Epithelial cell of prostate (primary cell): ENCODE measurements at places on chromosomes 16 and 17.
A peak's percentile ranks its signal among the peaks of the same experiment; 100 is the strongest.

- DNase-seq, result peak; percentile 45
Observed at GRCh38 chr17:3935825-3936355, 19.6 kb upstream of the P2RX1 start.

GRCh38 chr17:2952174-2952845 lies 111.1 kb downstream of the OR1D5 start:
- DNase-seq, result no peak

DNA sequence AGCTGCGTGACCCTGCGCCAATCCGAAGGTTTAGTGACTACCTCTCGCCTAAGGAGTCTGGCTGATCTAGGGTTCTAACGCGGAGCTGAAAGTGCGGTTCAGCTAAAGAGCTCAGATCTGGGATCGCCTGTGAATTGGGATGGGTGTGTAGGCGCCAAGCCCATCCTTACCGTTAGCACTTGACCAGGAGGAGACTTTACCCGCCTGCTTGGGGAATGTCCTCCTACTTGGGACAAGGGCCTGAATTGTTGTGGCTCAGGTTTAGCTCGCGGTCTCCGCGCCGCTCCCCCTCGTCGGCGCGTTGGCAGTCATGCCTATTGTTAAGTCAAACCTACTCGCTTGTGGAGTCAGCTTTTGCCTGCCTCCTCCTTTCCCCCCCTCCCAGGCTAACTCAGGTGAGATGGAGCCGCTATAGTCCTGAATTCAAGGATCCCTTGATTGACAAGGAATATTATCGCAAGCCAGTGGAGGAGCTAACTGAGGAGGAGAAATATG lies 480 bp downstream of the MRPS7 start:
- DNase-seq, result no peak

DNA sequence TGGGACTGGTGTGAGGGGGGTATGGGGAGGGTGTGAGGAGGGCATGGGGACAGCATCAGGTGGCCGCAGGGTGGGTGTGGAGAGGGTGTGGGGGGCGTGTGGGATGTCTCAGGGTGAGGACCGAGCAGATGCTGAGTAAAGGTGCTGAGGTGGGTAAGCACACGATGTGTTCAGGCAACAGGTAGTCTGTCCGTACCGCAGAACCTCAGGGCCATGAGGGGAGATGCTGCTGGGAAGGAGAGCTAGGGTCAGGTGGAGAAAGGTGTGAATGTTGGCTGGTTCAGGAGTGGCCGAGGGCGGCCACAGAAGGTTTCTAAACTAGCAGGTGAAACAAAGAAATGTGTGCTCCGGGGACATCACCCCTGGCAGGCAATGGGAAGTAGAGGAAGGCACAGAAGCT lies 80.0 kb upstream of the CDH5 start:
- no peak for DNase-seq

DNA sequence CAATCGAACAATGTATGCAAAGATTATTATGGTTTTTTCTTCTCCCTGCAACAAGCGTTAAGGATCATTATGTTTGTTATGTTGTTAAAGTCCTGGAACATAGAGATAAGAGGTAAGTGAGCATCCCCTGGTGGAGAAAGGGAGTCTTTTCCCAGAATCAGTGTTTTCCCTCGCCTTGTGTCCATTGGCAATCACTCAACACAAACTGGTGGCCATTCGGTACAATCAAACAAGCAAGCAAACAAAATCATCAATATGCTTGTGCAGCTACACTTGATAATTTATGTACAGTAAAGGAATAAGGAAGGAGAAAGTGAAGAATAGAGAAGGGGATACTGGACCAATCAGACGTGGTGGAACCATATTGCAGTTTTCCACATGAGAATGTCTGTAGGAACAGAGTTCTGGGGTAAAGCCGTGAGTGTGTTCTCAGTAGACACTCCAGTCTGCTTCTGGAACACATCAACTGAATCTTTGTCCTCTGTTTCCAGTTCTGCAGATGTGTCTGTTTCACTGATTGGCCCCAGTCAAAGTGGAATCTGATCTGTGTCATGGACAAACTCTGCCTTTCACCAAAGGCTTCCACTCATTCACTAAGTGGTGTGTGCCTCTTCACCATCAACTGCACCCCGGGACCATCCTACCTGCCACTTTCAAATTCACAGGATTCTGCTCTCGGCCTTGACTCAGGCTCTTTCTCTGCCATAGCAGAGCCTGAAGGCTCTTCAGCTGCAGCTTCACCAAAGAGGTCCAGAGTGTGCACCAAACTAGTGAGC lies 169.5 kb downstream of the AHSP start:
- DNase-seq, result no peak

GRCh38 chr16:16124438-16124837 lies 98.9 kb downstream of the ABCC6 start:
- DNase-seq, result no peak

DNA sequence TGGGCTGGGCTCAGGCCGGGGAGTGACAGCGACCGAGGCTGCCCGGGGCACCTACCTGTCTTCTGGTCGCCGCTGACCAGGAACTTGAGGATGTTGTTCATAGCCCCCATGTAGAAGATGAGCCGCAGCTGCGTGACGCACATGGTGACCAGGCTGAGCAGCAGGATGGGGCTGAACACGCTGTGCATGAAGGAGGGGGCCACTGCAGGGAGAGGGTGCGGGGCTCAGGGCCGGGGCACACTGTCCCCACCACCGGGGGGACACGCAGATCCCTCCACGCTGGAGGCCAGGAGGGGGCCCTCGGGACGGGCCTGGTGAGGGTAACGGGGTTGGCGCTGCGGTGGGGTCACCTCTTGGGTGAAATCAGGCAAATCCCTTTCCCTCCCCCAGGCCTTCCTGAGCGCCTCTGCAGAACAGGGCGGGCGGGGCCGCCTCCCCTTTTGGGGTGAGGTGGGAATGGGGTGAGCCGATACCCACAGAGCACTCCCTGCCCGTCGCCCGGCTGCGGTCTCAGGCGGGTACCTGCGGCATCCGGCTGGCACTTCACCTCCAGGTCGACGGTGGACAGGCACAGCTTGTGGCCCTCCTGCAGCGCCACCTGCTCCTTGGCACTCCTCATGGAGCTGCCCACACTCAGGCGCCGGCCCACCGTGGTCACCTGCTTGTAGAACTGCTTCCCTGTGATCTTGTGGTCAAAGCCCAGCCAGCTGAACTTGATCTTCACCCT lies 28.3 kb upstream of the PITPNA start:
- DNase-seq, result no peak

DNA sequence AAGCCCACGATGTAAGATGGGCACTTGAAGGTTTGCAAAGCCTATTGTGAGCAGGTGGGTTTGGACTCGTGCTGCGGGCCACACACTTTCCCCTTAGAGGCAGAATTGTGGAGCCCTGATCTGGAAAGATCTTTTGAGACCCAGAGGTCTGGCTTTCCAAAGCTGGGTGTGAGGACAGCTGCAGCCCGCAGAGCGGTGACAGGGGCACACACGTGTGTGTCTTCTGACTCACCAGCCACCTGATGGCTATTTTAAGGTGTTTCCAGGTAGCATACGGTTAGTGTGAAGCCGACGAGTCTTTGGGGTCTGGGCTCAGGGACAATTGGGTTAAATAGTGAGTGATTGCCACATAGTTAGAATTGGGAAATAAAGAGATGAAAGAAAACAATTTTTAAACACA lies 108.9 kb upstream of the GSE1 start:
- no peak for DNase-seq

GRCh38 chr17:19753661-19754463 lies 5.8 kb upstream of the ALDH3A1 start:
- no peak for DNase-seq

DNA sequence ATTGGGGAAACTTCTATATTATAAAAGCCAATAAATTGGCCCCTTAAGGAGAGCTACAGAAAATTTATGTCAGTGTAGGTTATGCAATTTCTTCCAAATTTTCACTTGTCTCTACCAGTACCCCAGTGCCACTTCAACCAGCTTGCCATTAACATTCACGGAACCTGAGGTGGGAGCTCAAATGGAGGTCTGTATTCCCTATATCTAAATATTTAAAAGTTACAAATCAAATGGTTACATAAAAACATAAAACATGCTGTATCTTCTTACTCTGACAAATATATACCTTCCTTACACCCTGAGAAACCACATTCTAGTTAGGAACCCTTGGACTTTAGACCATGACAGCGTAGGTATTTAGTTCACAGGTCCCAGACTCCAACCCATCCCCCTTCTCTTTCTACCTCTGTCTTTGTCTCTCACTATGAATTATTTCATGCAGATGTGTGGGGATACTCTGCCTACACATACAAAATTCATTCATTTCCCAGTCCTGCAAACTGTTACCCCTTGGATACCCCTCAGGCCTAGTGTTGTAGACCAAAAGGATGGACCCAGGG lies 127.8 kb upstream of the PMFBP1 start:
- DNase-seq, result no peak

GRCh38 chr17:73643852-73644144 lies 447 bp downstream of the SDK2 start:
- DNase-seq, result no peak

GRCh38 chr17:63116967-63117830 lies 151.2 kb downstream of the TANC2 start:
- peak; percentile 66 for DNase-seq

GRCh38 chr17:13626703-13627102 lies 25.0 kb upstream of the HS3ST3A1 start:
- peak; percentile 12 for DNase-seq

- DNase-seq, result no peak
Observed at GRCh38 chr17:21039839-21040575, 2.8 kb downstream of the USP22 start.

DNA sequence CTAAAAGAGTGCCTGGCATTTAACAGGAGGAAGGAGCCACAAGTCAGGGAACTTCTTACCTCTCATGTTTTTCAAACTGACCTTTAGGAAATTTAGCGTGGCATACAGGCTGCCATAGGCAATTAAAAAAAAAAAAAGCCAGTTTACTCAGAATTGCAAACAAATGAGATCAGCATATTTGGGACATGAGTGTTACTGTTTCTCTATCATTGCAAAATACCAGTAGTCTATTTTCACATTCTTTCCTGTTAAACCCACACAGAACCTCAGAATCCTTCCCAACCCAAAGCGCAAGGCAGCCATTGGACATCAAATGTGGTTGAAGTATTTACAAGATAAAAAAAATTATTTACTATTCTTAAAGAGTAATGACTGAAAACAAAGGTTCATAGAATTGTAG lies 366.4 kb upstream of the DYNLRB2 start:
- no peak for DNase-seq

DNA sequence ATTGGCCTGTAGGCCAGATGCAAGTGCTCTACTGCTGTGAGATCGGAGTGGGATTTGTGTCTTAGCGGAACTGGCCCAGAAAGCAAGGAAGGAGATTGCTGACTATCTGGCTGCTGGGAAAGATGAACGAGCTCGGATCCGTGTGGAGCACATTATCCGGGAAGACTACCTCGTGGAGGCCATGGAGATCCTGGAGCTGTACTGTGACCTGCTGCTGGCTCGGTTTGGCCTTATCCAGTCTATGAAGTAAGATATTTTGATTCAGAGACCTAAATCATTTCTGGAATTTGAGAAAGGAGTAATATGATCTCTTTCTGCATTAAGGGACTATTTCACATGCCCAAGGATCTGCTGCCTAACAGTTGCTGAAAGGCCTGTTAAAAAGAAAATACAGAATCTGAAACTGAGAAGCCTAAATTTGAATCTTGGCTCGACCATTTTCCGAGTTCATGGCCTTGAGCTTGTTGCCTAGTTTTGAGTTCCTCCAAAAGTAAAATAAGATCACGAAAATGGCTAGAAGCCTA lies 21.1 kb downstream of the IST1 start:
- no peak for DNase-seq

GRCh38 chr17:77421630-77421972 lies 280.8 kb downstream of the SEC14L1 start:
- no peak for DNase-seq

- DNase-seq, result no peak
Observed at GRCh38 chr17:17050346-17051345, 8.4 kb downstream of the MPRIP start.

GRCh38 chr16:3949946-3950342 lies 69.4 kb upstream of the CREBBP start:
- DNase-seq, result no peak

DNA sequence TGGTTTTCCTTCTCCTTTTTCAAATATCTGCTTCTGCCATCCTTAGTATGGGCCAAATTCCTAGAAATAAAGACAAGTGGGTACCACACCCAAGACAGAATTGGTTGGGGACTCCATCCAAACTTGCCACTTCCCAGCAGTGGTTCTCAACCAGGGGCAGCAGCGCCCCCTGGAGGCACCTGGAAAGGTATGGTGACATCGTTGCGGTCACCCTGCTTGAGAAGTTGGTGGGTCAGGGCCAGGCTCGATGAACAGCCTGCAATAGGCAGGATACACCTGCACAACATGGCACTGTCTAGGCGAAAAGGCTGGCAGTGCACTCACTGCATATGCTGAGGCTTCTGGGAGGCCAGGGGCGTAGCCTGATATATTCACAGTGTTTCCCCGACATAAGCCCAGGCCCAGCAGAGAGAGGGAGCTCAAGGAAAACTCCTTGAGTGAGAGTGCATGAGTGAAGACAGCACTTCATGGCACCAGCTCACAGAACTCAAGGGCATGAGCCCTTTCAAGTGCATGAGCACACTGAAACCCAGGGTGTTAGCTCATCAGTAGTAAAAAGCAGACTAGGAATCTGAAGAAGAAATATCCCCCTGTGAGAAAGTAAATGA lies 57.7 kb downstream of the CMC2 start:
- DNase-seq, result no peak

GRCh38 chr16:23505180-23505665 lies 5.1 kb downstream of the GGA2 start:
- DNase-seq, result no peak

- no peak for DNase-seq
Observed at GRCh38 chr16:12043953-12044352, 67.4 kb downstream of the SNX29 start.

DNA sequence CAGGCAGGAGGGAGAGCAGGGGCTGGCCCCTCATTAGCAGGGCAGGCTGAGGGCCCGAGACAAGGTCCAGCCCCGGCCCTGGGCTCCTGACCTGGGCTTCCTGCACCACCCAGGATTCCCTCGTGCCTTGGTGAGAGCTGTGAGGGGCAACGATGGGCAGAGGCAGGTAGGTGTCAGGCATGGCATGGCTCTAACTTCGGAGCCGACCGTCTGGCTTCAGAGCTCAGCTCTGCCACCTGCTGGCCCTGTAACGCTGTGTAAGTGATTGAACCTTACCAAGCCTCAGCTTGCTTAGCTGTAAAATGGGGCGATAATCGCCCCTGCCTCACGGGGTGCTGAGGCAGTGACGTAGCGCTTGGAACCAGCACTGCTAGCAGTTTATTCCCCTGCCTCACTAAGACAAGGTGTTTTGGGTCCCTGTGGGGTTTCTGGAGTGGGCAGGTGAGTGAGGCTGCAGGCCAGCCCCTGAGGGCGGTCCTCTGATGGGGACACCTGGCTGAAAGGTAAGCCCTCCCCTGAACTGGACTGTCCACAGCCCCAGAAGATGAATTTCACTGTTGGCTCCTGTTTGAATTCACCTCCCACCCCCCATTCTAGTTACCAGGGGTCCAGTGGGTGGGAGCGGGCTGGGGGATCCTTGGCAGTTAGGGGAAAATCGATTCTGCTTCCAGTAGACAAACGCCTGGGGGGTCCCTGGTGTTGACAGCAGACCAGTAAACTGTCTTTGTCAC lies 184.8 kb upstream of the GSE1 start:
- DNase-seq, result no peak
